ENCODE measurements at places on chromosomes 1 and 21.

DNA sequence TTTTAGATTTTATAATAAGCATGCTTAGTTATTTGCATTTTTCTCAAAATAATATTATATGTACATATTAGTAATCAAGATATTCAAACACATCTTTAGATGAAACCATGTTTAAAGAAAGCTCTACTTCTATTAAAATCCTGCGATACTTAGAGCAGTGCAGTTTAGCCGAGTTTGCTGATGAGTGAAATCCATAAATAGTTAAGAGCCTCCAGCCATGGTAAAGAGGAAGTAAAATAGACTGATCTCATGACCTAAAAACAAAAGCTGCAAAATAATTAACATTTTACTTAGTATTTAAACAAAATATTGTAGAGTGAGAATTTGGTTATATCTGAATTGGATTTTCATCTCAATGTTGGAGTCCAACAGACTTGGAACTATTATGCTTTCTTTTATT, 147.4 kb upstream of the NRIP1 start:
- DNase-seq = no peak

- DNase-seq = no peak
Observed at GRCh38 chr1:64137412-64137803, 66.0 kb upstream of the UBE2U start.

- peak; percentile 68 for DNase-seq
Observed at GRCh38 chr1:30085811-30086770, 637.3 kb downstream of the MATN1 start.

DNA sequence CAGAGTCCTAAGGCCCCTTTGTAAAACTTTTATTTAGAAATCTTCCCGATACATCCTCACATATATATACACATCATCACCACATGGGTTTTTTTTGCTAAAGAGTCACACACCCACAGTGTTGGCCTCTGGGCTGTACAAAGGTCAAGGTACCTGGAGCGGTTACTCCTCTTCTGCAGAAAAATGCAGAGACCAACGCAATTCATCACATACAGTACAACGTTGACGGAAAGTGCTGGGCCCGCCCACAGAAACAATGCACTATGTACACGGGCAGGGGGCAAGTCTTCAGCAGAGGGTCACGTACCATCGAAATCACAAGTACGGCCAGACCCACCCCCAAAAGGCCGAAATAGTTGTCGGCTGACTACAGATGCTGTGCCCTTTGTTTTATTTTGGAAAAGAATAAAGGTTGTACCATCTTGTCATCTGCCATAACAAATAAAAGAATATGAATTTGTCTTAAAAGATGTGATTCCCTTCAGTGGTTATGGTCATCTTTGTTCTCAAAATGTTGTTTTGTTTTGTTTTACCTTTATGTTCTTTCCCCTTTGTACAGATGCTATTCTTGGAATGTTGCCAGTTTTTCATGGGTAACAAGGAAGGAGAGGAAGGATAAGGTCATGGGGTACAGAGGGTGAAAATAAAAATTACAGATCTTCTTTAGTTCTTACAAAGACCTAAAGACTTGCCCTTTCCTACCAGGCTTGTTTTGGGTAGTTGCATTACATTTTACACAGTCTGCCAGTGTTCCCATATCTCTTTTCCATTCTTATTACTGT, 15.6 kb downstream of the TAL1 start:
- DNase-seq = no peak
